ENCODE measurements at places on chromosomes 11 and 22.

GRCh38 chr22:36965696-36966095, 52.3 kb downstream of the CSF2RB start:
- DNase-seq: no peak

DNA sequence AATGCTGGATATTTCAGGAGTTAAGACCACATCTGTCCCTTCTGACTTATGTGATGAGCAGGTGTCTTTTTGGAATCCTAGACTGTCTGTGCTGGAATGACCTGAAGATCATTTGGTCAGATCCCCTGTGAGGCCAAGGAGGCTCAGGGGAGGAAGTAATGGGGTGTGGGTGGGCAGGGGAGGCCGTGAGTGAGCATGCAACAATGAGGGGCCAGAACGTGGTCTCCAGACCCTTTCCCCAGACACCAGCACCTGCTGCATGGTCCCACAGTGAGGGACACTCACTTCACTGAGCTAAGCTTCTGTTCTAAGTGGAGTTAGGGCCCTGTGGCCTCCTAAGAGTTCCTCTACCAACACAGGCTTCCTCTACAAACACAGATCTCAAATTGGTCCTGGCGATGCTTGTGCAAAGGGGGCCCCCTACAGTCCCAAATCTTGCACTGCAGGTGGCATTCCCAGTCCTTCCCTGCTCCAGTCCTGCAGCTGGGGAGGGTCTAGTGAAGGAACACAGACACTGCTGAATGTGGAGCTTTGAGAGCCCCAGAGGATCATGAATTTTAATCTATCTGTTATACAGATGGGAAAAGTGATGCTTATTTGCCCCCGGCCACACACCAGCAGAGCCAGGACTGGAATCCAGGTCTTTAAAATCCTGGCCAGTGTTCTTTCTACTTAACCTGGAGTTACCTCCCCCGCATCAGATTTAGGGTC, 7.4 kb downstream of the USP2 start:
- peak; percentile 55 for DNase-seq

DNA sequence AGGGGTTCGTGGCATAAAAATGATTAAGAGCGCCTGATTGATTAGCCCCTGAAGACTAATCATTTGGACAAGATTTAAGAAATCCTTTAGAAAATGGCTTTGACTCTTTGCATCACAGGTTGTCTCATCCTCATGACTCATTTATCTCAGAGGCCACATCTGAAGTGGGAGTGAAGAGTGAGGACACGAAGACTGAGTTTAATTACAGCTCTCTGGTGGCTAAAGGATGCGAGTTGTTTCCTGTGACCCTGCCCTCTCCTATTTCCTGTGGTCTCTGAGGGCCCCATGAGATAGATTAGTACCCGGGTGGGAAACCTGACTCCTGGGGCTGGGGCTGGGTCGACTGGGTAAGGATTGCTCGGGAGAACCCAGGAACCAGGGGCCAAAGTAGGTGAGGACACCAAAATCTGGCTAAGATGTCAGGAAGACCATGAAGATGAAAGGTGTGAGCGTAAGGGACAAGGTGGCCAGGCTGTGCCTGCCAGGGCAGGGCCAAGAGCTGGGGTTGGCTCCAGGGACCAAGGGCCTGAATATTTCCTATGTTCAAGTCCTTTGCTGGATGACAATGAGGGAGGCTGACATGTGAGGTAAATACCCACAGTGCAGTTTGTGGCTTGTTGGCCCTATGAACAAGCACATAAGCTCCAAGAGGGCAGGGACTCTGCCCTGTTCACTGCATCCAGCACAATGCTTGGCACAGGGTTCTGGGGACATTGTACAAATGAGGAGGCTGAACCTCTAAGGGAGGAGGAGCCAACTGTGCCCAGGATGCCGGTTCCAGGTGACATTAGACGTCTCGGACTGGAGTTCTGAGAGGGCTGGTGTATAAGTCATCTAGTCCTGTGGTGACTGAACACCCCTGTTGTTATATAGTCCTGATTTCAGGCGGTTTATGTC, 3.6 kb downstream of the OTOG start:
- no peak for DNase-seq

GRCh38 chr11:26243426-26243825, 88.5 kb upstream of the ANO3 start:
- DNase-seq: no peak

DNA sequence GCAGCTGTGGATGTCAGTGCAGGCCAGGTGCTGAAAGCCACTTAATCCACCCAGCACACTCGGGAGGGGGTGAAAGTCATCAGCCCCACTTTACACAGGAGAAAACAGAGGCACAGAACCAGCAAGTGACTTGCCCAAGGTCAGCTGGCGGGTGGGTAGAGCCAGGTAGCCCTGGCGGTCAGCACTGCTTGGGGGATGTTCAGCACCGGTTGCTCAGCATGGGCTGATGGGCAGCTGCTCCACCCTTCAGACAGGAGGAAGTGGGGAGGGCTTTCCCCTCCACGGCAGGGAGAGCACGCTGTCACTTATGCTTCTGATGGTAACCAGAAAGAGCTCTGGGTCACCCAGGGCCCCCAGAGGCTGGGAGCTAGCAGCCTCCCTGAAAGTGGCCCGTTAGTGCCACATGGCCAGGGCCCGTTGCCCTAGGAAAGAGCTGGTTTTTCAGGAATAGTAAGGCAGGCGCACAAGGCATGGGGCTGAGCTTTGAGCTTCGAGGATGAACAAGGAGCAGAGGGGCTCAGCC, 417.9 kb downstream of the CTTN start:
- DNase-seq: no peak

DNA sequence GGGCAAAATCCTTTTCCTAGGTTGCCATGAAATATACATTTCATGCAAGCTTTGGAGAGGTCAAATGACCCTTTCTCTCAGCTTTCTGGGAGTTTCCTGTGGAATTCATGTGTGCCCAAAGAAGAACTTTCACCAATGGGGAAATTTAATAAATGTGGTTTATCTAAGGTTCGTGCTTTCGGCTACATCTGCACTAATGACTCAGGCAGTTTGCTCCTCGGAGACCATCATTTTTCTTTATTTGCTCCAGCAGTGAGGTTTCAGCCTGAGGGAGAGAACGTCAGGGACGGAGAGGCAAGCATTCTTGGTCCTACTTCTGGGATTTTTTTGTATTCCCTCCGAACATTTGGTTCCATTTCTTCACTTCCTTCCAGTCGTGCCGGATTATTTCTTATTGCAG, 85.2 kb downstream of the FLI1 start:
- DNase-seq: no peak

- no peak for DNase-seq
Measured at GRCh38 chr11:71425860-71426259, 22.3 kb downstream of the DHCR7 start.

GRCh38 chr22:45248832-45249561, 8.3 kb upstream of the KIAA0930 start:
- DNase-seq: no peak

DNA sequence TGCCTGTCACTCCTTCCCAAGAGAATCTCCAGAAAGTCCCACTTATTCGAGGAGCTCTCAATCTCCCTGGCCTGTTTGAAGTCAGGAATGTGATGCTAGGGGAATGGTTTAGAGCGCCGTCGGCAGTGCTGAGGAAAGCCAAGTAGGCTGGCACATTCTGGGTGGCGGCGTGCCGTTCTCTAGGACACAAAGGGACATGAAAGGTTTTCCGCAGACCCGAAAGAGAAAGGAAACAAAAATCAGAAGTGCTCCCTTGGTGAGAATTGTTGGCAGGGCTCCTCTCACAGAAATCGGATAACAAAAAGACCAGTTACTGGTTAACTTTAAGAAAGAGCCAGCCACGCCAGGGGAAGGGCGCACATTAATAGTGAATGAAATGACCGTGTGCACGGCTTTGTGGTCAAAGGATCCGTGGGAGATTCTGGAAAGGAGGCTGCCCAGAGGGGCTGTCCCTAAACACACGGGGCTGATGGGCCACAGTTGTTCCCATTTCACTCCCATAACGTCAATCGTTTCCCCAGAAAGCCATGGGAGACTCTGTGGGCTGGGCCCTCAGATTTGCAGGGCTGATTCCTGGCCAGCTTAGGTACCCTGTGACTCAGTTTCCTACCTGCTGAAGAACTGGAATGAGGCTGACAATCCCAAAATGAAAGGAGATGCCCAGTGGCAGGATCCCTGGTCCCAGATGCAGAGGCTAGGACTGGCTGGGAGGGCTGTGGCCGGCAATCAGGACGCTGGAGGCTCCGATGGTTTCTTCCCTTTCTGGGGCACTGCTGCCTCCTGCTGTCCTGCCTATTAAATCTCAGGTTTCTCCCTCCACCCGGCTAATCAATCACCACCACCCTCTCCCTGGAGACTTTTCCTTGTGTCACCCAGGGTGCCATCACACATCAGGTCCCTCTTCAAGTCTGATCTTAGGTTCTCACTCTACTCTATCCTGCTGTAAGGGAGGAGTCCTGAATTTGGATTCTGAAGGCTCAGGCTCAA, 82.3 kb downstream of the RCN1 start:
- no peak for DNase-seq

GRCh38 chr11:3894128-3894731, 38.8 kb downstream of the STIM1 start:
- DNase-seq: no peak

DNA sequence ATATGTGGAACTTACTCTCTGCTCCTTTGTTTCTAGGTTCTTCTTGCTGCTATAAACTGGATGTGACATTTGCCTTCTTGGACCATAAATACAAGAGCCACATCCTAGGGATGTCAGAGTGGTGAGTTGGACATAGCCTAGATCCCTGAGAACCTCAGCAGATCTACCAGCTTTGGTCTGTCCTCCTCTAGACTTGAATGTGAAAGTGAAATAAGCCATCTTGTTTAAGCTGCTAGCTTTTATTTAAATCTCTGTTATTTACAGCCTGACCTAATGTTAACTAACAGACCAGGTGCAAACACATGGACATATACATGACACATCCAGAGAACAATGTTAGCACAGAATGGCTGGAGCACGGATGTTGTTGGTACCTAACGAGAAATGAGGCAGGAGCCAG, 36.0 kb downstream of the SLN start:
- DNase-seq: no peak

GRCh38 chr11:113168354-113169342, 145.7 kb upstream of the TTC12 start:
- DNase-seq: no peak

- no peak for DNase-seq
Measured at GRCh38 chr11:93741882-93742226, 382 bp downstream of the C11orf54 start.

DNA sequence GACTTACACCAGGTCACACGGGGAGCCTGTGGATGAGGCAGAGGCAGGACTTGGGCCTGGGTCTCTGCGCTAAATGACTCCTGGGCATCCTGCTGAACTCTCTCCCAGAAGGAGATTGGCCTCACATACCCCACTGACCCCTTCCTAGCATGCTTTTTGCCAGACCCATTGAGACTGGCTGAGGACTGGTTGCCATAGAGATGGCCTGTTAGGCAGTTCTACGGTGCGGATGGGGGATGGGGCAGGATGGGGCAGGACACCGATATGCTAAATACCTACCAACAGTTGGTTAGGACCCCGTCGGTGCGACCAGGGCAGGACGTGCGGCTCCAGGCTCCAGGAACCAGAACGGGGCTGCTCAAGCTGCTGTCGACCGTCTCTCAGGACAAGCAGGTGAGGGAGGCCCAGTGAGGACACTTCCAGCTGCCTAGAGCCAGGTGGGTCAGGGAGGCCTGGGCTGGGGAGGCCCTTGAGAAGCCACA, at the start of gene TSGA10IP:
Gene TSGA10IP, plus strand, starts transcription at position 51 of the 482 bp plus-strand sequence. Its CDS starts 196 bp downstream, at position 247.
- no peak for DNase-seq

- no peak for DNase-seq
Measured at GRCh38 chr11:10908215-10908951, 50.5 kb upstream of the ZBED5 start.

DNA sequence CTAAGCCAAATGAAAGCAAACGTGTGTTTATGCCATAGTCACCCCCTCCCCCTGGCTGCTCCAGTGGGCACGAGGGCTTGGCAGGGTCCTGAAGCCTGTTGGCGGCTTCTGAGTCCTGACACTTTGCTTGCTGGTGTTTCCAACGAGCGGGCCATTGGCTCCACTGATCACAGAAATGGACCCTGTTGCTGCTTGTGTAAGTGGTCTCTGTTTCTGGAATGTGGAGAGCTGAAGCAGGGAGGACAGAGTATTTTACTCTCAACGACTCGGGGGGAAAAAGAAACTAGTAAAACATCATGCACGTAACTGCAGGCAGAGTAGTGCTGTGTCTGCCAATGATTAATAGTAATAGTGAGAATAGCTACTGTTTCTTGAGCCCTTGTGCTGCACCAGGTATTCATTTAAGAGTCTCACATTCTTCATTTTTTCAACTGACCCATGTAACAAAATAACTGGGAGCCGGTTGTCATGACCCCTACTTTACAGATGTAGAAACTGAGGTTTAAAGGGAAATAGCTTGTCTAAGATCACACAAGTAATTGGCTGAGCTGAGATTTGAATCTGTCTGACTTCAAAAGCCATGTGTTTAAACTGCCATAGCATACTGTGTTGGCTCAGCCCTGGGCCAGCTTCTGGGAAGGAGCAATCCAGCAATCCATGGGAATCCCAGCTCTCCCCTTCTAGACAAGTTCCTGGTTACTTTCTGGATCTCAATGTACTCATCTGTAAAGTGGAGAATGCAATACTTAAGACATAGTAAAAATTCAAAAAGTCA, 526.7 kb downstream of the INSC start:
- DNase-seq: no peak

DNA sequence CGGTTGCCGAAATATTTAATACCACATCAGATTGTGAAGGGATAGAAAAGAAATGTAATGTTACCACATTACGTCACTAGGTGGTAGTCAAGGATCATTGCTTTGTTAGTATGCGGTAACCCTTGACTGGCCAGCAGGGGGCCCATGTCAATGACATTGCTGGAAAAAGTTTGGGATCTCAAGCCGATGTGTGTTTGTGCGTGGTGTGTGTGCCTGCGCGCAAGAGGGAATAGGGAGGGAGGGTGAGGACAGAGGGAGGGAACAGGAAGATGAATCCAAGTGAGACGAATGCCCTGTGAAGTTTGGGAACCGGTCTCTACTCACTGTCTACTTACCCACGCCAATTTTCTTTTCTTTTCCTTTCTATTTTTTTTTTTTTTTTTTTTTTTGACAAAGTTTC, 10.7 kb upstream of the MRGPRX2 start:
- peak; percentile 73 for DNase-seq

GRCh38 chr22:23893121-23893944, 850 bp upstream of the MIF start:
- no peak for DNase-seq

DNA sequence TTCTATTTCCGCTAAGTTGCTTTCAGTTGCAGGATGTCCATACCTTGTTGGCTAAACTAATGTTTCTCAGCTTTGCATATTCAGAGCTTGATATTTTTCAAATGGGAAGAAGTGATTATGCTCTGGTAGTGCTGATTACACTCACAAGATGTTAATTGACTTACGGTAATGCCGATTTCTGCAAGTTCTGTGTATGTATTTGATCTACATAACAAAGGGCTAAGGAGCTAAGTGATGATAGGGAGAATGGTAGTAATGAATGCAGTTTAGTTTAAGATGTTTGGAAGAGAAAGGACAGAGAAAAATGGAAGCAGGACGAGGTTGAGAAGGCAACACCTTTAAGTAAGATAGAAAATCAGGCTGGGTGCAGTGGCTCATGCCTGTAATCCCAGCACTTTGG, 61.4 kb downstream of the FAM83F start:
- no peak for DNase-seq

GRCh38 chr11:118663902-118664301, 15.5 kb downstream of the TREH start:
- no peak for DNase-seq

GRCh38 chr22:45888221-45889092, 88.5 kb downstream of the WNT7B start:
- DNase-seq: no peak
